ENCODE measurements at places on chromosomes 1 and 21.

- no peak for DNase-seq
Observed at GRCh38 chr1:151530461-151530860, 9.6 kb upstream of the TUFT1 start.

DNA sequence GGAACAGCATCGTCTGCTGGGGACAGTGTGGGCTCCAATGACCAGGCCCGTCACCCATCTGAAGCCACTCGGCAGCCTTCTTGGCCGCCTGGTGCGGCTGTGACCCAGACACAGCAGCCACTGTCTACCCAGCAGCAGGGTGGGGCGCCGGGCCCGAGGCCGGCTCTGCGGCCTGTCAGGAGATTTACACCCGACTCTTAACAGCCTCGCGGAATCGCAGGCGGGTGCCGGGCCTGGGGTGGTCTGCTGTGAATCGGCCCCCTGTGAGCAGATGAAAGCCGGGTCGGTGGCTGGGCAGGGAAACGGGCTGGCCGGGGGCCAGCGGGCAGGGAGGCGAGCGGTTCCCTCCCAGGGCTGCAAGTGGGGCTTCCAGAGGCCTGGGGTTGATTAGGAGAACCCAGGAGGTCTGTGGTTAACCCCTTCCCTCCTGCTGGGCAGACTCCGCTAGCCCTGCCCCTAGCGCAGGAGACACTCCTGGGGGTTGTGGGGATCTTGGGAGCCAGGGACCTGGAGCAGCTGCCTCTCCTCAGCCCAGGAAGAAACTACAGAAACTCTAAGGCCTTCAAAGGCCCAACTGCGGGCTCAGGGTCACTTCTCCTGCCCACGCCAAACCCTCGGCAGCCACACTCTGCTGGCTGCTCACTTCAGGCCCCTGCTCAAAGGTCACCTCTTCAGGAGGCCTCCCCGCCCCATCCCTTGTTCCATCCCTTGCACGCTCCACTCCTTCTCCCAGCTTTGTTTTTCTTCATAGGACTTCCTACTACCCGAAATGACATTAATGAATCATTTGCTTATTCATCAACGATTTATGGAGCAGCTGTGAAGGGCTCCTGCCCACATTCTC lies 15.6 kb downstream of the RUNX3 start:
- no peak for DNase-seq

DNA sequence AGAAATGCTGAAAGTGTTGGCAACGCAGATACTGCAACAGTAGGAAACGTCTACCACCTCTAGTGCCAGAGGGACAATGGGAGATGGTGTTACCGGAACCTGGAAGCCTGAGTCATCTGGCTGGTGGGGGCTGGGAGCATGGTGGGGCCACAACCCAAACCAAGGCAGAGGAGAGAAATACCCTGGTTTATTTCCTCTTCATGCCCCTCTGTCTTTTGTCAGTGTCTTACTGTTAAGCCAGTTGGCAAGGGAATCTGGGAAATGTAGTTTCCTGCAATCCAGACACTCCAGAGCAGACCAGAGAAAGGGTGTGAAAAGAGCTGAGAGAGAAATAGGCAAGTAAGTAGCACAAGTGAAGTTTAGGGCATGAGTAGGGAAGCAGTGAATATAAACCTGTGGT lies 14.8 kb downstream of the DNTTIP2 start:
- no peak for DNase-seq

DNA sequence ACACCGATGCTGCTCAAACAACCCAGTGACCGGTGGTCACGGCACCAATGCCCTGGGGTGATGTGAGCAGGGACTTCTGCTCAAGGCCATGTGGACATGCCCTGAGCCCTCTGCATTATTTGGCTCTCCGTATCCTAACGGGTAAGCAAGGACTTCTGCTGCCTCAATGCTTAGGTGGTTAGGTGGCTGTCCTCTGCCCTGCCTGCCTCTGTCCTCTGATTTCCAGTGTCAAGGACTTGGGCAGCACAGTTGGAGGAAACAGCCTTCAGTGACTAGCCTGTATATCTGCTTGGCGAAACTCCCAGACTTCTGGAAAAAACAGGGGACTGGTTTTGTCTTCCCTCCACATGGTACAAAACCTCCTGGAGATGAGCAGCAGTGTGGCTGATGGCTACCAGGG lies 34.5 kb downstream of the DNAJC11 start:
- no peak for DNase-seq

GRCh38 chr1:64166629-64167028 lies 36.8 kb upstream of the UBE2U start:
- no peak for DNase-seq

GRCh38 chr1:42927920-42928505 lies 30.7 kb downstream of the SLC2A1 start:
- DNase-seq, result no peak

GRCh38 chr1:151495316-151495715 lies 15.9 kb upstream of the CGN start:
- DNase-seq, result no peak

DNA sequence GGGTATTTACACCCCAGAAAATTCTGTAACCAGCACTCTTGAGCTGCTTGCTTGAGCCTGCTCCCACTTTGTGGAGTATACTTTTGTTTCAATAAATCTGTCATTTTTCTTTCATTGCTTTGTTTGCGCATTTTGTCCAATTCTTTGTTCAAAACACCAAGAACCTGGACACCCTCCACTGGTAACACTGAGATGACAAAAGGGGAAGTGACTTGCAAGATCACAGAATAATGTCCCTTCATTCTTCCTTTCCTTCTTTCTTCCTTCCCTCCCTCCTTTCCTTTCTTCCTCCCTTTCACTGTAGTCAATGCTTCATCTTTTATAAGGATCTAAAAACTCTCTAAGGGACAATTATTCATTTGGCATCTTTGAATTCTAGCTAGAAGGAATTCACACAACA lies 134.5 kb upstream of the MAP1LC3C start:
- DNase-seq, result no peak

- no peak for DNase-seq
Observed at GRCh38 chr1:221987860-221988520, 246.1 kb upstream of the DUSP10 start.

DNA sequence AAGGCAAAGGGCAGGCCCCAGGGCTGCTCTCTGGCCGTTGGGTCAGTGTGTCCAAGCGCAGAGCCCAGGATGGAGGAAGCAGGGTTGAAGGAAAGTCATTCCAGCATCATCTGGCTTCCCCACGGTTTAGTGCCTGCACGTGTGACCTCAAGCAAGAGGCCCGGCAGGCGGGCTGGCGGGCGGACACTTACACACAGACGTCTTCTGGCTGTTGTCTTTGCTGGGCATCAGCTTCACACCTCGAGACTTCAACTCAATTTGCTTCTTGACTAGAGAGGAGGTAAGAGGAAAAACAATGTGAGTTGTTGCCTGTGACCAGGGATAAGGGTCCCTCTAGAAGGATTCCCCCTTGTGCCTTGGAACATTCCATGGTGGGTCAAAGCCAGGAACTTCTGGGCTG lies 38.4 kb upstream of the HMGB4 start:
- no peak for DNase-seq

DNA sequence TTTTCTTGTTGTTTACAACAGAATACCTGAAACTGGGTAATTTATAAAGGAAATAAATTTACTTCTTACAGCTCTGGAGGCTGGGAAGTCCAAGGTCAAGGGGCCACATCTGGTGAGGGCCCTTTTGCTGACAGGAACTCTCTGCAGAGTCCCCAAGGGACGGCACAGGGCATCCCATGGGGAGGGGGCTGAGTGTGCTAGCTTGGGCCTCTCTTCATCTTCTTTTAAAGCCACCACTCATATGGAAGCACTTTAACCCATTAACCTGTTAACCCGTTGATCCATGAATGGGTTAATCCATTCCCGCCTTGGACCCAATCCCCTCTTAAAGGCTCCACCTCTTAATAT lies 76.3 kb downstream of the OBSCN start:
- DNase-seq, result no peak

GRCh38 chr1:87263785-87264184 lies 64.9 kb upstream of the LMO4 start:
- DNase-seq, result no peak

- no peak for DNase-seq
Observed at GRCh38 chr1:11886986-11887665, 28.4 kb upstream of the NPPB start.

DNA sequence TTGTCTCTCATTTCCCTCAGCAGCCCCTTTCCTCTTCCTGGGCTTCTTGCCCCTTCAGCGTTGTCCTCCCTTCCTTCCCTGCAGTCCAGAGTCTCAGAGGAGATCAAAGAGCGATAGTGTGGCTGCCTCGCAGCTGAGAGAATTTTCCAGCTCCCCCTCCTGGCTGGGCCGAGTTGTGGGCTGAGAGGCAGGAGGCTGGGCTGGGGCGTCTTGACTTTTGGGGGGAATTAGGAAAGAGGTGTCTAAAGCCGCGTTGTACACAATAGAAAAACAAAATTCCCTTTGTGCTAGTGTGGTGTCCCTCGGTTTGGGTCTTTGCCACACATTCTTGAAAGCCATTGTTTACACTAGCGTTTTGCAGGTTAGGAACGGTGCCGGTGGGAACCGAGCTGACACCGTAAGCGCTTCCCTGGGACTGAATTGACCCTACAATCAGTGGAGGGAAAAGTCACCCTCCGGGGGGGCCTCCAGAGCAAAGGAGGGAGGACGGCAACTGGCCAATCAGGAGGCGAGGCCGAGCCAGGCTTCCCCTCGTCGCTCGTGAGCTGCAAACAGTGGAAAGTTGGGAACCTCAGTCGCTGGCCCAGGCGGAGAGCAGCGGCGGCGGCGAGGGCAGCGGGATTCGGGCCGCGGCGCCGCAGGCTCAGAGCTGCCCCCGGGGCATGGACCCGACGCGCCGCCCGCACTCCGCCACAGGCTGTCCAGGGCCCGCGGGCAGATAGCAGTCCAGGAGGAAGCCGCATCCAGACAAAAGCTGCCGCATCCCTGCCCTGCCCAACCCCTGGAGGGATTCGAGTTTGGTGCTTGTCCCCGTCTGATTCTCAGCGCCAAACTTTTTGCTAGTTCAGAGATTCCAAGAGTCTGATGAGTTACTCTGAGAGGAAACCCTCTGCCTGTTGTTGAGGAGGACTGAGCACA lies at the start of gene HMCN1:
Gene HMCN1, plus strand, starts transcription at position 574 of the 918 bp plus-strand sequence. CDS start 389 bp downstream, outside the sequence.
- DNase-seq, result peak; percentile 47

DNA sequence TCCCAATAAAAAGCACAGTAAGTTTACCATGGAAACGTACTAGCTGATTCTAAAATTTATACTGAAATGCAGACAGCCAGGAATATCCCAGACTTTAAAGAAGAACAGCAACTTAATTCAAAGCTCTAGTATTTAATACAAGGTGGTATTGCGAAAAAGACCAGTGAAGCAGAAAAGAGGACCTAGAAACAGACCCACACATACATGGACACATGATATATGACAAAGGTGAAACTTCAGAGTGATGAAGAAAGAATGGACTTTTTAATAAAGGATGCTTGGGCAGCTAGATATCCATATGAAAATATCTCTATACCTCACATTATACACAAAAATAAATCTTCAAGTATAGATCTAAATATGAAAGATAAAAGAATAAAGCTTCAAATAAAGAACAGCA lies 62.6 kb downstream of the COP1 start:
- no peak for DNase-seq

DNA sequence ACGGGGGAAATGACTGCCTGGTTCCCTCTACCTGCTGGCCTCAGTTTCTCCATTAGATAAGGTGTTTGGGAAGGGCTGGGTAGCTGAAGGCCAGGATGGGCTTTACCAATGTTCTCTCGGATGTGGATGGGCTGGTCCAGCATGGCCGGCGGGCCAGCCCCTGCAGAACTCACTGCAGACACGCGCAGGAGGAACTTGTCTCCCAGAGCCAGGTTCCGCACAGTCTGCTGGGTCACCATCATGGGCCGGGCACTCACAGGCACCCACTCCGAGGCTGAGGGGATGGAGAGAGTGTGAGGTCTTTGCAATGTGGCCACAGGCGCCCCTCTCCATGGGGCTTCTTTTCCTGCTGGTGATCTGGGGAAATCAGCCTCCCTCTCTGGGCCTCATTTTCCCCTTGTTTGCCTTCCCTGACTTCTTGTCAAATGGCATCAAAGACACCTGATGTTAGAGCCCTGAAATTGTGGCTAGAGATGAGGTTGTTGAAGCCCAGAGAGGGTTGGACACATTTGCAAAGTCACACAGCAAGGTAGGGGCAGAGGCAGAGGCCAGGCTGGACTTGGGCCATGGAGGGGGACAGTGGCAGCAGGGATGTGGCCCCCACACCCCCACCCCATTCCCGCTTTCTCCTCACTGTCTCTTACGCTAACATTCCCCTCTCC lies 1.2 kb downstream of the MYBPH start:
- no peak for DNase-seq

DNA sequence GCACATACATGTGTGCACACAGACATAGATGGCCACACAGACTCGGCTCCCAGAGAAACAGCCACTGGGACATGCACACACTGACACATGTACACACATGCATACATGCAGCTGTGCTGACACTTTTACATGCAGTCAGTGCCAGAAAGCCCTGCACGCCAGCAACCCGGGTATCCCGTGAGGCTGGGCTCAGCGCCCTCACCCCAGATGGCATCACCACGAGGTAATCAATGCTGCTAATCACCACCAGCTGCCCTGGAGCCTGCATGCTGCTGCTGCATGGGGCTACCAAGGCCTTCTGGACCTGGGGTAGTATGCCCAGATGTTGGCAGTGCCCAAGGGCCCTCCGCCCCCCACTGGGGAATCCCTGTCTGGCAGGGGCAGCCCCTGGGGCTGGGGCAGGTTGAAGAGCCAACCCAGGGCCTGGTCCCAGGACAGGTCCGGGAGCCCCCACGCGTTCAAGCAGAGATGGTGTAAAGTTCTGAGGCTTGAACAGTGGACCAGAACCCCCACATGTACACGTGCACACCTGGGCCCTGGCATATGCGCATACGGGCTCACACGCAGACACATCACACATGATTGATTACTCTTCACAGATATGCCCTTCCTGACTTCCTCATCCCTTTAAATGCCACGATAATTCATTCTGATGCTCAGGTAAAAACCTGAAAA lies 2.7 kb upstream of the COL16A1 start:
- DNase-seq, result no peak

DNA sequence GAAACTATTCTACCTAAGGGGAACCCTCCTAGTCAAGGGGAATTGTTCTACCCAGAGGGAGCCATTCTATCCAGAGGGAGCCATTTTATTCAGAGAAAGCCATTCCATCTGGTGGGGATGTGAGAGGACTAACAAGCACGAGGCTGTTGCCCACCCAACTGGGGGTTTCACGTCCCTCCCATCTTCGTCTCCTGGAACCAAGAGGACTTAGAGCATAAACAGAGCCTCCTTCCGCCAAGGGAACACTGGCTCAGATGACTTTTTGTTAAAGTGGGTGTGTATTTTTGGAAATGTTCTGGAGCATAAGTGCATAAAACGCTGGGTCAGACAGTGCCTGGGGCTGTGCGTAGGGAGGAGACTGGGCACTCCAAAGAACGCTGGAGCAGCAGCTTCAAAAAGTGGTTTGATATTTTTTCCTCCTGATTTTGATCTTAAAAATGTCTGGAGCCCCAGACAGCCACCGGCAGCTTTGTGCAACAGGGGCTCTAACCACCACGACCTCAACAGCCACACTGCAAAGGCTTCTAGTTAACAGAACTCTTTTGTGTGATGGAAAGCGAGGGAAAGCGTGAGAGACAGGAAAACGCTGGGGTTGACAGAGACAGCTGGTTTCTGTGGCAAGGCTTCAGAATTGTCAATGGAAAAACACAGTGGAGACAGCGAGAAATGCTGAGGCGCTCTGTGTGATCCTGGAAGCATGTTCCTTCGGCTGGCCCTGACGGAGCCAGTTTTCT lies 363.6 kb upstream of the CAMK1G start:
- DNase-seq, result no peak

GRCh38 chr1:108533351-108534083 lies 26.4 kb upstream of the EEIG2 start:
- no peak for DNase-seq

Data from NCI-H2081 (cell line).